ENCODE measurements at places on chromosomes 11 and 22. TPM values are rescaled to one million over a fixed set of nuclear protein-coding genes. Genes with fewer than 3 reads are reported as not detected.

The BRSK2 gene
- total RNA-seq = 0.21 TPM

The CSKMT gene
- 3.2 TPM for total RNA-seq

The CSNK2A3 gene
- 2.9 TPM for total RNA-seq

The LDHAL6A gene
- total RNA-seq = not detected

The FAM83F gene
- not detected for total RNA-seq

The RFPL3 gene
- not detected for total RNA-seq

The MMP1 gene
- 0.94 TPM for total RNA-seq

The CCDC73 gene
- not detected for total RNA-seq

The LMNTD2 gene
- total RNA-seq = 0.31 TPM

The ANKK1 gene
- not detected for total RNA-seq

The CTSC gene
- total RNA-seq = 12.4 TPM

The OR10G6 gene
- total RNA-seq = not detected

The OR4D5 gene
- not detected for total RNA-seq
